ENCODE measurements at places on chromosomes 7 and 10.

GRCh38 chr7:68073701-68074100 lies 1077.1 kb downstream of the TYW1 start:
- no peak for DNase-seq

- DNase-seq, result no peak
Measured at GRCh38 chr10:110032801-110033700, 25.3 kb downstream of the ADD3 start.

- DNase-seq, result no peak
Measured at GRCh38 chr7:11188529-11189310, 215.0 kb downstream of the PHF14 start.

GRCh38 chr7:115827305-115828045 lies 203.1 kb downstream of the TFEC start:
- no peak for DNase-seq

DNA sequence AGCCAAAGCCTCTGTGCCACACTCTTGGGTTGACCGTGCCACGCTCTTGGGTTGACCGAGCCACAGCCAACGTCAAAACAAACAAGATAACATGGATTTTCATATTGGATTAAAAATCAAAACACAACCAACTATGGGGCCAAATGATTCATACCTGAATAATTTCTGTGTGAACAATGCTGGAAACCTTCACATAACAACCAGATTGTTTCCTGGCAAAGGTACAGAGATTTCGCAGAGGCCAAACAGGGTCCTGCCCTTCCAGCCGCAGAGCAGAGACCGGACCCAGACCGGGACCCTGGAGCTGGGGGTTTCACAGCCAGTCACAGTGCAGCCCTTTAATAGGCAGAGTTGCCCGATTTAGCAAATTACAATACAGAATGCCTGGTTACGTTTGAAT lies 40.5 kb downstream of the ITIH5 start:
- no peak for DNase-seq

DNA sequence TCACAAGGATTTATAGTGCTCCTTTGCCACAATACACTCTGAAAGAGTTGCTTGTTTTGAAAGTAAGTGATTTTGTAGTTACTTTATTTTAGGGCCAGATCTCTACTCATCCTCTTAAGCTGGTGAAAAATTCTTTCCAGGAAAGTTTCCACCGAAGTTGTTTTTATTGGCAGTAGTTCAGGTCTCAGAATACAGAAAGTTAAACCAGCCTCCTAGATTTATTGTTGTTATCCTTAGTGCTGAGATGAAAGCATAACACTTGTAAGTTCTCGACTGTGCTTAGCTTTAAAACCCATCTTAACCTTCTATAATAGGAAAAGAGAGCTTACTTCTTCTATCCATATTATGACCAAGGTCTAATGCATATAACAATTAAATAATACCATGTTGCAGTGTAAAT lies 5.5 kb downstream of the AP3M1 start:
- no peak for DNase-seq

DNA sequence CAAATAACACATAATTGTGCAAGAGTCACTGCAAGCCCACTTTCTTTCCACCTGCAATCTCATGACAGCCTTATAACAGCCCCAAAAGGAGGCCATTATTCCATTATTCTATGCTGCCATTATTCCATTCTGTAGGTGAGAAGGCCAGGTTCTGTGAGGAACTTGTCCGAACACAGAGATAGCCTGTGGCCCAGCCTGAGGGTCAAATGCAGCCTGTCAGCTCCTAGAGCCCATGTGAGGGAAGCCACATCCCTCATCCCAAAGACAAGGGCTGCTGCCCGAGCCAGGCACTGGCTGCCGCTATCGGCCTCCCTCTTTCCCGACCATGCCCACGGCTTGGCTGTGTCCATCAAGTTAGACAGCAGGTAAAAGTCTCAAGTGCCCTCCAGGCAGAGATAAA lies 24.1 kb upstream of the C10orf71 start:
- DNase-seq, result no peak

DNA sequence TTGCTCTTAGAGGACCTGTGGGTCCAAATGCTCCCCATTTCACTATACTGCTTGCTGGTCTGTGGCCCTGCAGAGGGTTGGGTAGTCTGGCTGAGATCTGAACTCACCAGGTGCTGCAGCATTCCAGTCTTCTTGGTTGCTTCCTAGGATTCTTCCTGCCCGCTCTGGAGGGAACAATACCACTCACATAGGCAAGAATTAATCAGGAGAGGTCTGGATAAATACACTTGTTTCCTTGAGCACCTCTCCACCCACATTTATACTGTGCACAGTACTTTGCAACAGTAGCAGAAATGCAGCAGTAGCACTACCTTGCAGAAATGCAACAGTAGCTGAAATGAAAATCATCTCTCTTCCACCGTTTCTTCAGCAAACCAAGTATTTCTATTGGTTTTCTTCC lies 125.3 kb downstream of the INSYN2A start:
- no peak for DNase-seq

DNA sequence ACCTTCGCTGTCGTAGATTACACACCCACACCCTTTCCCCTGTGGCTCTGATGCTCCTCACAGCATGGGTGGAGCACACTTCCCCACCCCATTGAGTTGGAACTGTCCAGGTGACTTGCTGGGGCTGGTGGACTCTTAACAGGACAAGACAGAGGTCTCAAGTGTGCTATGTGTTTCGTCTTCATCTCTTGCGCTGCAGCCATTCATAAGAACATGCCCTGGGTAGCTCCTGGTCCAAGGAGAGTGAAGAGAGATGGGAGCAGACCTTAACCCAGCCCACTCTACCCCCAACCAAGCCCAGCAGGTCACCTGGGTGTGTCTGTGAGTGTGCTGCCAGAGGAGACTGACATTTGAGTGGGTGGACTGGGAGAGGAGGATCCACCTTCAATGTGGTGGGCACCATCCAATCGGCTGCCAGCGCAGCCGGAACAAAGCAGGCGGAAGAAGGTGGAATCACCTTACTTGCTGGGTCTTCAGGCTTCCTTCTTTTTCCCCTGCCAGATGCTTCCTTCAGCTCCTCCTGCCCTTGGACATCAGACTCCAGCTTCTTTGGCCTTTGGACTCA lies 112.4 kb downstream of the HTR5A start:
- no peak for DNase-seq

DNA sequence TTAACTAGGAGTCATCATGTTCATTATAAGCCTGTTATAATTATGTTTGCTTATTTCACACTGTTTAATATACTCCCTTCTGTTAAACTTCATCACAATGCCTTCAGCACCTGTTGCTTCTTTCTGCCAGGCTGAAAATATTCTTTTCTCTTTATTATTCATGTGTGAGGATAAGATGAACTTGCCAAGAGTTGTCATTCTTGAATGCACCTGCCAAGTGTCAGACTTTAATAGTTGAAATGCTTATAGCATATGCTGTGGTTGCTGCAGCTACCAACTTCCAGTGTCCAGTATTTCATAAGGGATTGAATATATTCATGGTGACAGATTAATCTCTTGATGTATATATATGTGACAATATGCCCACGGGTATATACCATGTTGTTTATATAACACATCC lies 339.2 kb upstream of the MEOX2 start:
- DNase-seq, result no peak

DNA sequence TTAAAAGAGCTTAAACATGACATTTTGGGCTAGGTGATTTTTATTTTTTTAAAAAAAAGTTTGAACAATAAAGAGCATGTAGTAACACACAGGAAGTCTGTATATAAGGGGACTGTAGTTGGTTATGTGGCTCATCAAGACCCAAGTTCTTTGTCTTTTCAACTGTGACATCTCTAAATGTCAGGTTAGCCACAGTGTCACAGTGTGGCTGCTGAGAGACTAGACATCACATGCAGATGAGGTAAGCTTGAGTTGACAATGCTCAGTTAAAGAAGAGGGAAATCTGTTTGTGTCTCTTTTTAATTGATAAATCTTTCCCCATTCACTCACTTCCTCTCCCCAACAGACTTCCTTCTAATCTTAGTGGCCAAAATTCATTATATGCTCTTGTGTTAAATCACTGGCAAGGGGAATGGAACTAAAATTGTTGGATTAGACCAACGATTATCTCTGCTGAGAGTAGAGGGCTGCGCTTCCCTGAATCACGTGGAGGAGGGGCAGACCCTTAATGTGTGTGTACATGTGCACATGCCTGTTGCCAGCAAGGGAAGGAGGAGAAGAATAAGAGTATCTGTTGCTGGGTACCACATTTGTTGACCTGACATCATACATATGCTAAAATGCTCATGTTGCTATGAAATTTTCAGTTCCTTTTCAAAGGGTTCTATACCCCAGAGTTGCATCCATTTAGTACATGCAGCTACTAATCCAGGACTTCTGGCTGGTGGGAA lies 78.3 kb downstream of the MMRN2 start:
- DNase-seq, result no peak

DNA sequence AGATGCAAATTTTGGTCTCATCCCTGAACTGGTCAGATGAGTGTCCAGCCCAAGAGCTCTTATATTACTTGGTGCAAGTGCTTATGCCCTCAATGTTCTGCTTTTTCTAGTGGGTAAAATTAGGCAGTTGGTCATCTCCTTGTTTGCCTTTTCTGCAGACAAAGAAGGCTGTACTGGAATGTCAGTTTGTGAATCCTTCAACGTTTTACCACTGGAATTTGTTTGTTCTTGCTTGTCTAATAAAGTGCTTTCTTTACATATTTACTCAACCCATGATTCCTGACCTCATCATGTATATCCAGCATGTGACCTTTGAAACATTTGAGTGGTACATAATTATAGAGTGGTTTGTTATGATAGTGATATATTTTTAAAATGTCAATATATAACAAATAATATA lies 232.2 kb upstream of the TEX47 start:
- no peak for DNase-seq

GRCh38 chr7:52811537-52811936 lies 223.9 kb upstream of the POM121L12 start:
- DNase-seq, result no peak

DNA sequence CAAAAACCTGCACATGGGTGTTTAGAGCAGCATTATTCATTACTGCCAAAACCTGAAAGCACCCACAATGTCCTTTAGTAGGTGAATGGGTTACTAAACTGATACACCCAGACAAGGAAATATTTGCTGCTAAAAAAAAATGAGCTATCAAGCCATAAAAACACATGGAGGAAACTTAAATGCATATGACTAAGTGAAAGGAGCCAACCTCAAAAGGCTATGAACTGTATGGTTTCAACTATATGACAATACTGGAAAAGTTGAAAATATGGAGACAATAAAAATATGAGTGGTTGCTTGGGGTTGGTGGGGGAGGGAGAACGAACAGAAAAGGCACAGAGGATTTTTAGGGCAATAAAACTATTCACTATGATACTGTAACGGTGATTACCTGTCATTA lies 291.0 kb downstream of the TNS3 start:
- no peak for DNase-seq

GRCh38 chr10:6019796-6020195 lies 42.4 kb downstream of the IL2RA start:
- DNase-seq, result no peak

GRCh38 chr10:78933828-78934531 lies 134.8 kb upstream of the ZMIZ1 start:
- no peak for DNase-seq

- no peak for DNase-seq
Measured at GRCh38 chr7:109532262-109532992, 962.8 kb downstream of the DNAJB9 start.

- DNase-seq, result peak; percentile 37
Measured at GRCh38 chr10:12431151-12432101, 82.1 kb downstream of the CAMK1D start.

DNA sequence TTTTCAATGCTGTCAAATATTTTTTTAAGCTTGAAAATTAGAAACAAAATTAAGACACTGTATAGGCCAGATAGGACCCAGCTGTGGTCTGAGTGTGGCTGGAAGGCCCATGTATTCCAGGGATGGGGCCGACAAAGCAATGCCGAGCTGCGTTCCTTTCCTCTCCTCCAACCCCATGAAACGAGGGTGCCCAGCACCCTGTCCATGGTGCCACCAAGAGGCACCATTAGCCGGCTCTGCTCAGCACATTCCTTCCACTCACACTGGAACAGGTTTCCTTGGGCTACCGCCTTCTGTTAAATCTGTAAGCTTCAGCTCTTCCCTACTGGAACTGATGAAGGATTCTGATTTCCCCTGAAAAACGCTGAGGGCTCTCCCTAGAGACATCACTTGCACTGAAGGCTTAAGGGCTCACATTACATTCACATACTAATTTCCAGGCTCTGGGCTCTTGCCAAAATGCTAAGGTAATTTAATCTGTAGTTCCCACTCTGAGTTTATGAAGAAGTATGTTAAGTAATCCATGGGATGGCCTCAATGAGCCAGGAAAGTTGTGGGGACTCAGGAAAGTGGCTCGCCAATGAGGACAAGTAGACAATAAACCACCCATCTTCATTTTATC lies 73.7 kb upstream of the CAMK2B start:
- peak; percentile 25 for DNase-seq

DNA sequence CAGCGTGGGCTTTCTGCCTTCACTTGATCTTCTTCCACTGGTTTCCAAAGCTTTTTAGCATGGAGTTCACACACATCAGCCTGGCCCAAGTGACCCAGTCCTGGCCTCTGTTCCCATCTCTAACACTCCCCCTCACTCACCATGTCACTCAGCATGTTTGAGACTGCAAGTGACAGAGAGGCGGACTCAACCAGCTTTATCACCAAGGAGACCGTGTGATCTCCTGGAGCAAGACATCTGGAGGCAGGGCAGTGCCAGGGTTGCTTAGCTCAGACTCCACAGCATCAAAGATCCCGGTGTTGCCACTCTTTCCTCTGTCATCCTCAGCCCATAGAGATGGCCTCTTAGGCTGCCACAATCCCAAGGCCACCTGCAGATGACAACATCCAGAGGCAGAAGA lies 39.4 kb downstream of the FAM241B start:
- no peak for DNase-seq

- no peak for DNase-seq
Measured at GRCh38 chr7:157397036-157397720, 60.4 kb downstream of the DNAJB6 start.

DNA sequence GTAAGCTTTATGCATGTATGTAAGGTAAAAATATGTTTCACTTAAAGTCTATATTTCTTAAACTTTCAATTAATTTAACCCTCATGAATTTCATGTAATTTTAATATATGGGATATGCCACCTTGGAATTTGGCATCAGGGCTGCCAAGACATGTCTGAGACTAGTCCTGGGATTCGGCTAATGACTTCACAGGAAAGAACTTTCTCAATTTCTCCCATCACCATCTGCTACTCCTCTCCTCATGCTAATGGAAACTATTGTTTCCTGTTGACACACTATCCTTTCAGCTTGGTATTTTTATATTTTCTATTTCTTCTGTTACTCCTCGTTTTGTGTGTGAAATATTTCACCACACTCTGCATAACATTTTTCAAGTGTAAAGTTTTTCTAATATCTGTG lies 205.9 kb downstream of the ARL4A start:
- DNase-seq, result no peak

- DNase-seq, result no peak
Measured at GRCh38 chr10:119520283-119520682, 22.2 kb downstream of the RGS10 start.
